ENCODE measurements at places on chromosomes 12 and 14. TPM values are rescaled to one million over a fixed set of nuclear protein-coding genes. Genes with fewer than 3 reads are reported as not detected.

GRCh38 chr12:93151079-93151762 lies 222.1 kb upstream of the EEA1 start:
- DNase-seq = no peak

DNA sequence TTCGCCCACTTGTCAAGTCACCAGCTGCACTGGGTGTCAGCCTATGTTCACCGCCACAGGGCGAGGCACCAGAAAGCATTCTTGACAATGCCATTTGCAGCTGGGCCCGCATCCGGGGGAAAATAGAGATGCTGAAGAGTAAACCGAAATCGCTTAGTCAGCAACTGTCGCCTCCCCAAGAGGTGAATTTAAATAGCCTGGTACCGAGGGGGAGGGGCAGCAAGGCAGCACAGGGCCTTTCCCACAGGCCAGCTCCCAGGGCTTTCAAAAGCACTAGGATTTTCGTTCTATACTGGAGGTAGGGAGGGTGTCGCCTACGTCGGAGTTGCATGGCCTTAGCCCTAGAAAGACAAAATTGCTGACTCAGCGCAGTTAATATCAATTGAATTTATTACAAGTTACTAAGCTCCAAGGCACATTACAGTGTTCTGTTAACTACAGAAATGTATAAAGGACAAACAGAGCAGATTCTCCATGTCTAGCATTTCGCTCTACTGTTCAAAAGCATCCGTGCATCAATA lies 4.3 kb downstream of the IRF2BPL start:
- no peak for DNase-seq

The PLA2G1B gene
- polyA plus RNA-seq = 0.27 TPM

DNA sequence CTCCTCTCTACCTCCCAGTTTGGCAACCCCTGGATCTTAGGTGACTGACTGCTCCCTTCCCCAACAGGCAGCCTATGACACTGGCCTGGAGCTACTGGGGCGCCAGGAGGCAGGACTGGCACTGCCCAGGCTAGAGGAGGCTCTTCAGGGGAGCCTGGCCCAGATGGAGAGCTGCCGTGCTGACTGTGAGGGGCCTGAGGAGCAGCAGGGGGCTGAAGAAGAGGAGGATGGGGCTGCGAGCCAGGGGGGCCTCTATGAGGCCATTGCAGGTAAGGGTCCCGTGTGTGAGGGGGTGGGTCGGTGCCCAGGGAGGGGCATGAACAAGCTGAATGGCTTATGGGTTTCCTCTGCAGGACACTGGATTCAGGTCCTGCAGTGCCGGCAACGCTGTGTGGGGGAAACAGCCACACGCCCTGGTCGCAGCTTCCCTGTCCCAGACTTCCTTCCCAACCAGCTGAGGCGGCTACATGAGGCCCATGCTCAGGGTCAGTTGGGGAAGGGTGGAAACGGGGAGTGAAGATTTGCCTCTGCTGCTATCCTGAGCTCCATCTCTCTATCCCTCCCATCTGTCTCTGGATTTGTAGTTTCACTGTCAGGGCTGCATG lies 2.2 kb downstream of the P3H3 start:
- no peak for DNase-seq

The KRT79 gene
- polyA plus RNA-seq = not detected

DNA sequence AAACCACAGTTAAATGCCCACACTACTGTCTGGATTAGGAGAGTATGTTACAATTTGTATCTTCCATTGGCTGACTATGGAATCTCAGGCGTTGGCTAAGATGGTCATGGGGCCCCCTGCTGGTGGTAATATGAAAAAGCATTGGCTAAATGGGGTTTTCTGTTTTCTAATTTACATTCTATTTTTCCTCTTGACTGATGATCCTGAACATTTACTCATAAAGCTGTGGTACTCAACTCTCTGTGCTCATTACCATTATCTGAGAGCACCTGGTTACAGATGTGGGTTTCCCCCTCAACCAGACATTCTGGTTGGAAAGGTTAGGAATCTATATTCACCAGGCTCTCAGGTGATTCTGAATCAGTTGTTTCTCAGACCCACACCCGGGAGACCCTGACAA lies 64.8 kb downstream of the WSCD2 start:
- DNase-seq = no peak

DNA sequence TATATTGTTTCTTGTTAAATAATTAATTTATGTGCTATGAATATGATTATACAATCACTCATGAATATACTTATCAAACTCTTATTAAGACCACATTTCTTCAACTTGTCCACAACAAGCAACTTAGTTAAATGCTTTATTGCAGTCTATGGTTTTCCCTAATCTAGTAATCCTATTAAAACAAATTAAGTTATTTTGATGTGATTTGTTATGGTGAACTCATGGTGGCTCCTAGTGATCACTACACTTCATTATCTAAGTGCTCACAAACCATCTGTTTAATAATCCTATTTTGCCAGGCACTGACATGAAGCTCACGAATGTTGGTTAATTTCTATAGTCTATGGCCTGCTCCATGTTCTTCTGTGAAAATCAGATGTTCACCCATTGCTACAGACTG lies 42.9 kb downstream of the INSM2 start:
- DNase-seq = no peak

The PDE3A gene
- 26.8 TPM for polyA plus RNA-seq

The OTOGL gene
- polyA plus RNA-seq = 0.95 TPM
